ENCODE measurements at places on chromosomes 1 and 21.
A peak's percentile ranks its signal among the peaks of the same experiment; 100 is the strongest.

DNA sequence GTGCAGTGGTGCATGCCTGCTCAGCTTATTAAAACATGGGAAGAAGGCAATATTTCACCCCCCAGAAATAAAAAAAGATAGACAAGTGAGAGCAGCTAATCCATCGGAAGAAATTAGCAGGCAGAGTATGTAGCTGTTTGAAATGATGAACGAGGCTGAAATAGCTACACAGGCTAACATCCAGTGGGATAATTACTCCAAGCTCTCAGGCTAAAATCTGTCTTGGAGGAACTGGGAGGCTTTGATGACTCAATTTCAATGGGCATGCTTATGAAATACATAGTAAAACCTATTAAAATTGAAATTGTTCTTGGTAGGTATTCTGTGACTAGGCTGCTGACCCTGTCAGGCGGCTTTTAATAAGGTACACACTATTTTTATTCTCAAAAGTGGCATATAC is 84.1 kb upstream of the RRP15 start:
- DNase-seq: no peak

- no peak for DNase-seq
Measured at GRCh38 chr1:5910666-5911065, 81.6 kb downstream of the NPHP4 start.

GRCh38 chr1:172138634-172139033 is 281.9 kb upstream of the C1orf105 start:
- DNase-seq: no peak

- no peak for DNase-seq
Measured at GRCh38 chr1:164950541-164950986, 391.6 kb downstream of the PBX1 start.

DNA sequence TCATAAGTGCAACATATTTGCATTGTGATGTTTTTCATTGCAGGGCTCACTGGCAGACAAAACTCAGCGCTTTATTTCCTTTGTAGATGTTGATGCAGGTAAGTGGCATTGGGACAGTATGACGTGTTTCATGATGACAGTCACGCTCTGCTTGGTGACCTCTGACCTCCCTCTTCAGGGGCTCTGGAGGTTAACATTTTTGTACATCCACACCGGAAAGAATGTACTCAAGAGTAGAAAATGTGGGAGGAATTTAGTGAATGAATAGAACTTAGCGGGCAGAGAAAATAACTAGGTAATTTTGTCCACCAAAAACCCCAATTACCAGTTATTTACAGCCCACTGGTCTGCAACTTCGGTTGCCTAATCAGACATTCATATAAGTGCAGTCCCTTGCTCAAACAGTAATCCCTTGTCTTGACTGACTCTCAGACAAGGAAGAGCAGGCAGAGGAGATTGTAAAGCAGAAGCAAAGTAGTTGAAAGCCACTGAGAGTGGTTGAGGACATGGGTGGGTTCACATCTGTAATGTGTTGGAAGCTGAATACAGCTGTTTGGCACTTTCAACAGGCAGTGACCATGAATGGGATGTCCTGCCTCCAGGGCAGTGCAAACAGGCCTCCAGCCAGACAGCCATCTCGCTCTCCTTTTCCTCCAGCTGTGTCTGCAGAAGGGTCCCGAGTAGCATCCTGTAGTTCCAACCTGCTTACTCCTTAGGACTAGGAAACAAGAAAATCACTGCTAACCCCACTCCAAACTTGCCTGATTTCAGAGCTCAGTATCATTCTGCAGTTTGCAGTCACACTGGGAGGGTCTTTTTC is 188.9 kb downstream of the NRIP1 start:
- no peak for DNase-seq

GRCh38 chr1:20485527-20486456 is at the start of gene CAMK2N1:
TSS of gene CAMK2N1 (minus strand) at chr1:20486210. CDS start at chr1:20485379, 831 bp downstream.
- DNase-seq: peak; percentile 54

- DNase-seq: no peak
Measured at GRCh38 chr1:115893545-115893944, 52.6 kb upstream of the NHLH2 start.

GRCh38 chr1:202725526-202725925 is 15.3 kb upstream of the SYT2 start:
- DNase-seq: no peak

DNA sequence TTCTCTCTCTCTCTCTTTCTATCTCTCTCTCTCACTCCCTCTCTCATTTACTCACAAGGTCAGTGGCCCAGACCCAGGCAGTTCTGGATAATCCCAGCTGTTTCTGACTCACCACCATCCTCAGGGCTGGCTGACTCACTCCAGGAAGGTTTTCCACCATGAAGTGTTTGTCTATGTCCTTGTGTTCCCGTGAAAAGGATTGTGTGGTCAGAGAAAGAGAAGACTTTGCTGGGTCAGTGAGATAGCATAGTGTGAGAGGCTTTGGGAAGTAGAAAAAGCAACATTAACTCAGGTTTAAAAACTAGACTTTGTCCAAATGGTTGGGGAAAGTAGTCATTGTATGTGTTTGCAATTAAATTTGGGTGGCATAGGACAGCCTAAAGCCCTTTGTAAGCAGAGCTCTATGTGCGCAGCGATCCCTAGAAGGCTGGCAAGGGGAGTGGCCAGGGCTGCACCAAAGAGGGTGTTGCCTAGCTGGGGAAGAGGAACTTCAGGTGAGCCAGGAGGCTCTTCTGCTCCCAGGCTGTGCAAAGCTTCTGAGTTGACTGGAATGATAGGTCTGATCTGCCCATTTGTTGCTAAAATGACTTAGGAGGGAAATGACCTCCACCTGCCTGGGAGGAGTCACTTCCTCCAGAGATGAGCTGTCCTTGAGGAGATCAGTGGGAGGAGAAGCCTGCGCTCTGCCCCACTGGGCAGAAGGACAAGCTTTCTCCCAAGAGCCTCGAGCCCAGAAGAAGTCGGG is 4.9 kb upstream of the CAPN2 start:
- no peak for DNase-seq

GRCh38 chr1:95046359-95046758 is 26.4 kb downstream of the ALG14 start:
- DNase-seq: no peak

GRCh38 chr1:150555971-150556865 is 7.0 kb downstream of the ADAMTSL4 start:
- no peak for DNase-seq

DNA sequence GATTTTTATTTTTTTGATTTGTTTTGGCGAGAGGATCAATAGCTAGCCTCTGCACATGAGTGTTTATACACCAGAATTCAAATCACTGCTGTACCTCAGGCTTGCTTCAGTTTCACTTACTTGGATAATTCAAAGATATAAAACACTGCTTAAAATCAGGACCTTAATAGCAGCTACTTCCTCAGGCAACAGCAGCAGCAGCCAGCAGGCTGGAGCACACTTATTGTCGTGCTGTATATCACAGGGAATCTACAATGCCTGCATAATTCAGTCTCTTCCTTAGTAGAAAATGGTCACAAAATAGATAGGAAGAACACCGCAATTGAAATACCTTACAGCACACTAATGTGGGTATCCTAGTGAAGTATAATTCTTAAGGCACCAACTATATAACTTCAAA is 497.3 kb downstream of the NEGR1 start:
- no peak for DNase-seq

GRCh38 chr1:23184212-23184934 is 15.7 kb upstream of the LUZP1 start:
- no peak for DNase-seq

DNA sequence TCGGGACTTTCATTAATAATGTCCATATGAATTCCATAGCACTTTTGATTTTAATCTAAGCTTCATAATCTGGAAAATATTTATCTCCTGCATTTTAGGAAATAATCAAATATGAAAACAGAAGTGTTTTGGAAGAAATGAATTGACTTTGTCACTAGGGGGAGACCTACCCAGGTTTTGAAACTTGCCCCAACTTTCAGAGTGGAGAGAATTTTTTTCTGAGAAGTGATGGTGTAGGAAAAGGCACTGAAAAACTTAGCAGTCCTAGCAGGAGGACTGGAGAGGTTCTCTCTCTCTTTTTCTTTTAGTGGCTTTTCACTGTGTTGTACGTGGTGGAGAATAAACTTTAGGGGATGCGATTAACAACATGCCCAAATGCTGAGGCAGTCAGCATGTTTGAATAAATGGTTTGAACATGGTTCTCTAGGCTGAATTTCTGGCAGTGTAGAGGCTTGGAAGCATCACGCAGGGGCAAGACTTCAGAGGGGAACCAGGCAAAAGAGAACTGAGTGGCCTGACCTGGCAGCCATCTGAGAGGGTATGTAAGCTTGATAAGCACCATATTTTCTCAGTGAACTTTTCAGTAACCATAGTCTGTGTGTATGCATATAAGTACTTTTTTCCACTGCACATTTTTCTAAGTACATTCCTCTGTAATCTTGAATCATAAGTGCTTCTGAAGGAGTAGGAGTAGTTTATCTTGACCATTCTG is 68.3 kb upstream of the NEK7 start:
- no peak for DNase-seq

- no peak for DNase-seq
Measured at GRCh38 chr1:246004301-246004700, 502.8 kb downstream of the SMYD3 start.

- DNase-seq: no peak
Measured at GRCh38 chr1:19639999-19640362, 4.1 kb upstream of the NBL1 start.

DNA sequence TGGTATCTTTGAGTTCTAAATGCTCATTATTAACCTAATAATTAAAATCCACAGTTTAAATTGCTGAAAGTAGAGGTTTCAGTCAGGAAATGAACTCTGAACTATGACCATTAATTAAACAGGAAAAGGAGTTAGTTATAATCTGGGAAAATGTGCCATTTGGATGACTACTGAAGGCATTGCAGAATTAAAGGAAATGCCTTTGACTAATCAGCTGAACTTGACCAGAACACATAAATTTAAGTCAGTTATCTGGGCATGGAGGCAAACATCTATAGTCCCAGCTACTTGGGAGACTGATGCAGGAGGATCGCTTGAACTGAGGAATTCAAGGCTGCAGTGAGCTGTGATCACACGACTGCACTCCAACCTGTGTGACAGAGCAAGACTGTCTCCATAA is 31.9 kb downstream of the SLC44A5 start:
- DNase-seq: no peak

- no peak for DNase-seq
Measured at GRCh38 chr1:212699104-212699624, 476 bp downstream of the BATF3 start.

- no peak for DNase-seq
Measured at GRCh38 chr1:71390518-71390917, 309.7 kb upstream of the ZRANB2 start.

DNA sequence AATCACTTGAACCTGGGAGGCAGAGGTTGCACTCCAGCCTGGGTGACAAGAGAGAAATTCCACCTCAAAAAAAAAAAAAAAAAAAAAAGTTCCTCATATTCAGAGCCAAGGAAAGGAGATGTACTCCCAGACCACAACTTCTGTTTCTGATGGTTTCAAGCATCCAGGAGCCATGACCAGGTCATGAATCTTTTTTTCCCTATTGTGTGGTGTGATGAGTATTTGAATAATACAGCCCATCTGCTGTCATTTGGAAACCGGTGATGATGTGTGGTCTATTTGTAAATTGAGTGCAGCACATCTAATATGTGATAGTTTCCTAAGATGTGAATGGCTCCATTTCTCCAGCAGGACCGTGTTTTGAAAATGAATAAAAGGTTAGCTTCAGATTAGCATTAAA is 18.6 kb downstream of the PIK3CD start:
- no peak for DNase-seq

DNA sequence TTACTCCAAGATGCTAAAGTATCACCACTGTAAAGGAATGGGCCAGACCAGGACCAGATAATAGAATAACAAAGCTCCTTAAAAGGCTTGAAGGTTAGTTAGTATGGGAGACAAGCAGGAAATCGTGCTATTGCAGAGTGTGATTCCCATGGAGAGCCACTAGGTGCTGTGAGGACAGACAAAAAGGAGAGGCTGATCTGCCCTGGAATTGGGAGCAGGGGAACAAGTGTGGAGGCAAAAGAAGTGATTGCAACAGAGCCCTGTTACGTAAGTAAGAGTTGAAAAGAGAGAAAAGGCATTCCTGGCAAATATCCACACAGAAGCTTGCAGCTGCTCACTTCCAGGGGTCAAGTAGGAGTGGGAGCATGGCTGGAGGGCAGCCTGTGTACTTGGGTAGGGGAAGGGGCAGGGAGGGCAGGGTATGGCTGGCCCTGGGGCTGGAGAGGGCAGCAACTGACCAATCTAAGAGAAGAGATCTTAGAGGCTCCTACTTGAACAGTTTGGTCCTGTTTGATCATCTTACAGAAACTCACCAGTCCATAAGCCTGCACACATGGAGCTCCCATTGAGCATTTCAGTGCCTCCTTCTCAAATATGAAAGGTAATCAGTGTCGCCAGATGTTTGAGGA is 207.7 kb upstream of the GJB5 start:
- DNase-seq: no peak

DNA sequence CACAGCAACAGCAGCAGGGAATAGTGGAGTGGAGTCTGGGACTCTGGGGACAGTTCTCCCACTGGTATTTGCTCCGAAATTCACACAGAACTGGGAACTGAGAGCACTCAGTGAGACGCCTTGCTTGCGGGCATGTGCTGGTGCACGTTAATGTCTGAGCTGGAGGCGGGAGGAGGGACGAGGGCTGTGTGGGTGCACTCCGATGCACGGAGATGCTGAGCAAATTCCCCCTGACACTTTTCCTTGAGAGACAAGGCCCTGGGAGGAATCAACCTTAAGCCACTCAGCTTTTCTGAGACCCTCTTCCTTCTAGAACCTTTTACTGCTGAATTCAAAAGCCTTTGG is 2.8 kb downstream of the RGS8 start:
- DNase-seq: peak; percentile 71

GRCh38 chr1:35173909-35174540 is 18.9 kb downstream of the SFPQ start:
- no peak for DNase-seq

- no peak for DNase-seq
Measured at GRCh38 chr1:43834280-43835081, 99.1 kb upstream of the ARTN start.

DNA sequence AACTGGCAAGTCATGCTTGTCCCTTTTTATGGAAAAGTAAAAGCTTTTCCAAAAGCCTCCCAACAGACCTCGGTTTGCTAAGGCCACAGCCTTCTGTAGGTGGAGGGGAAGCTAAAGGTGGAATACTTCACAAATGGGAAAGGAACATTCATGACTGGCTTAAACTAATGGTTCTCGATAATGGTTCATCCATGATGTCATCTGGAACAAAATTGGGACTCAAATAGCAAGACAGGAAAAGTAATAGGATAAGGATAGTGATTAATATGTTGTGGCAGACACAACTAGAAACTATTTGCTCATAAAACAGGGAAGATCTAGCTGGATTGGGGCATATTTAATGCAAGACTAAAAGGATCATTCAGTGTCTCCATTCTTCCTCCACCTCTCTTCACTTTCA is 16.7 kb upstream of the SPATA6 start:
- no peak for DNase-seq

GRCh38 chr1:157523774-157524493 is 28.4 kb downstream of the FCRL5 start:
- DNase-seq: no peak

GRCh38 chr1:204941421-204942338 is 71.0 kb downstream of the NFASC start:
- peak; percentile 29 for DNase-seq

- DNase-seq: no peak
Measured at GRCh38 chr1:212701910-212702309, 2.3 kb upstream of the BATF3 start.

GRCh38 chr1:167720965-167721616 is 691 bp upstream of the MPZL1 start:
- peak; percentile 55 for DNase-seq

- no peak for DNase-seq
Measured at GRCh38 chr1:206001476-206001888, 1.7 kb downstream of the RAB7B start.

GRCh38 chr1:39752703-39753102 is 14.0 kb downstream of the PPIE start:
- no peak for DNase-seq

Measured in caudate nucleus (tissue), 63 donors.